SK-N-SH treated with all-trans-retinoic acid at 6 μM for 48 hours (cell line): ENCODE measurements at places on chromosomes 5 and 9.

GRCh38 chr9:137295238-137295811, 6.7 kb downstream of the NRARP start:
- ATAC-seq: peak; percentile 79

DNA sequence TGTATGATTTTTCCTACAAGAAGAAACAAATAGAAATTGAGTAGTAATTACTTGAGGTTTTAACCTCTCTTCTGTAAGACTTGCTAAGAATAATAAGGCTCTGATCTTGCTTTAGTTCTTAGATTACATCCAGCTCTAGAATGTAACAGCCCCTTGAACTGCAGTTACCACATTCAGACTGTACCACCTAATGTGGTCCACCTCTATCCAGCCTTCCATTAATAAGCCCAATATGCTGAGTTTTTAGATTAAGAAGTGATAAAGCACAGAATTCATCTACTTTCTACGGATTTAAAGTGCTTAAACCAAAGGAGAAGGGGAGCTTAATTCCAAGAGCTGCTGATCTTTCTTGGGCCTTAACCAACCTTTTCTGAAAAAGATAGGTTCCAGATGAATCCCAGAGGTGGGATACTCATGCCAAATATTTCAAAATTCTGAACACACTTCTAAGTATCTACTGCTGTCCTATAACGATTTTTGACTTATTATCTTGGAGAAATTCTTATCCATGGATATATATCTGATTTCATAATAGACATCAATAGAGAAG, 131.5 kb downstream of the ZNF608 start:
- ATAC-seq: no peak

GRCh38 chr9:25254051-25254450, 424.2 kb downstream of the TUSC1 start:
- no peak for ATAC-seq

DNA sequence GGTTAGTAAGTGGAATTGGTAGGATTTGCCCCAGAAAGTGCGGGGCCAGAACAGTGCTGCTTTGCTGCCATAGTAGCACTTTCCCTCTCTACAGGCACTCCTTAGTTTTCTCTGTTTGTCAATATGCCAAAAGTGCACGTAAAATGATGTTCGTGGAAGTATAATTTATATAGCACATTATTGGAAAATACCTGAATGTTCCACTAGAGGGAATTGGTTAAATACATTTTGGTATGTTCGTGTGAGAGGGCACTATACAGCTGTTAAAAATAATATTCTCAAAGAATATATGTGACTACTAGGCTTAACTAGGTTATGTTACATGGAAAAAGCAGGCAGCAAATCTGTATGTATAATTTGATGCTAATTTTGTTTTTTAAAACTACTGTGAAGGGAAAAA, 184.0 kb upstream of the GDNF start:
- no peak for ATAC-seq

DNA sequence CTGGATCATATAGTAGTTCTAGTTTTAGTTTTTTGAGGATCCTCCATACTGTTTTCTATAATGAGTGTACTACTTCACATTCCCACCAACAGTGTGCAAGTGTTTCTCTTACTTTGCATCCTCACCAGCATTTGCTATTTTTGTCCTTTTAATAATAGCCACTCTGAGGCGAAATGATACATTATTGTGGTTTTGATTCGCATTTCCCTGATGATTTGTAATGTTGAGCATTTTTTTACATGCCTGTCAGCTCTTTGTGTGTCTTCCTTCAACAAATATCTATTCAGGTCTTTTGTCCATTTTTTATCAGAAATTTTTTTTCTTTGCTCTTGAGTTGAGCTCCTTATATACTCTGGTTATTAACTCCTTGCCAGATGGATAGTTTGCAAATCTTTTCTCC, 114.0 kb downstream of the ADAMTSL1 start:
- ATAC-seq: peak; percentile 33; the same call in 2 of the 3 replicates

DNA sequence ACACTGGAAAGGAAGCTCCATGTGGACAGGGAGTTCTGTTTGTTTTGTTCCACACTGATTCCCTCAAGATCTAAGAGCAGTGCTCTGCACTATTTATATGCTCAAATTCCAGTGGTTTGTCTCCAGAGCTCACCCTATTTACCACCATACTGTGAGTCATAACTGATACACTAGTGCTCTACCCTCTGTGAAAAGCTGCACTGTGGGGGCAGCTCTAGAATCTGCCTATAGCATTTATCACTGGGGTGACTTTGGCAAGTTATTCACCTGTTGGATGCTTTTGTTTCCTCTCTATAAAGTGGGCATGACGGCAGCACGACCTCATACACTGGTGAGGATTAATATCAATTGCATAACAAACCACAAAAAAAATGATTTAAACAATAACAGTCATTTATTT, 307.8 kb downstream of the NR2F1-AS1 start:
- ATAC-seq: peak; percentile 78

- no peak for ATAC-seq
These were observed 501.6 kb downstream of the DTWD2 start for GRCh38 chr5:118486647-118487225.

GRCh38 chr5:157994906-157995519, 136.1 kb upstream of the CLINT1 start:
- peak; percentile 100 for ATAC-seq

DNA sequence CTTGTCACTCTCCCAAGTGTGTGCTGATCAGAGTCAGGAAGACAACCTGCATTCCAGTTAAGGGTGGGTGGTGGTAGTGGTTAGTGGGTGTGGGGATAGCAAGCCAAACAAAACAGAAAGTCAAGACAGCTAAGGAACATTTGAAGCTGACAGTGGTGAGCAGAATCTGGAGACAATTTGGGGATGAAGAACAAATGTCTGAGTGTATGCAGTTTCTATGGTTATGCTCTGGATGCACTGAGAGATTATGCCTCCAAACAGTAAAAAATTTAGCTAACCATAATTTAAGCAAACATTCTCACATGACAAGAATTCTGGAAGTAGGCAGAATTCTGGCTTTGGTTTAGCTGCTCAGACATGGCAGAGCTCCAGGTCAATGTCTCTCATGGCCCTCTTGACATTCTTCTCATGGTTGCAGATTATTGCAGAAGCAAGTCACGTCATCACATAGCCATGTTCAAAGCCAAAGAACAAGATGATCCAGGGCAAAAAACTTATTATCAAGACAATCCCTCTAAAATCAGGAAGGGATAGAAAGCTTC, 148.7 kb downstream of the LURAP1L start:
- peak; percentile 95 for ATAC-seq

GRCh38 chr5:153745778-153746395, 255.4 kb downstream of the GRIA1 start:
- no peak for ATAC-seq

DNA sequence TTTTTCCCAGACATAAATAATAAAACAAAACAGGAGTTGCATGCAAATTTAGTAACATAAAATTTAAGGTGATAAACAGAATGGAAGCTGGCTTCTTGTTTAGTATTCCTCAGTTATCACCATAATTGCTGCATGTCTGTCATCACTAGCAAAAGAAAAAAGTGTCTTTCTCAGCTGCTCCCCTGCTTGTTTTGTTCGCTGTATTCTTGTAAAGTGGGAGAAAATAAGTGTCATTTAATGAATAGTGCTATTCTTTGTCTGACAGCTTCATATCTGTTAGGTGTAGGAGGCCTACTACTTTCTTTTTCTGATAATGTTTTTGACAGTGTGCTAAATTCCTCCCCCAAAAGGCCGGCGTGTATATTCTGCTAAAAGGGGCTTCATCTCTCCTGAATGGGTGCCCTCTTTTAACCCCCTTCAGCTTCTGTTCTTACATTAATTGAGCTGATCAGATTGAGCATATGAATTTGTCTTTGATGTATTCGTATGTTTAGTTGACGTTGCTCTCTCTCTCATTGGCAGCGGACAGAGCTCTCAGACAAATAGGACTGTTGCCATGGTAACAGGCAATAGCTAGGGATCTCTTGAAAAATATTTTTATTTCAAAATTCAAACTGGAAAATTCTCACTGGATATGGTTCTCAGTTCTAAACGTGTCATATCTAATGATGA, 303.8 kb downstream of the KIAA0825 start:
- no peak for ATAC-seq

- ATAC-seq: no peak
These were observed 370.8 kb upstream of the MEF2C start for GRCh38 chr5:89253666-89254352.

DNA sequence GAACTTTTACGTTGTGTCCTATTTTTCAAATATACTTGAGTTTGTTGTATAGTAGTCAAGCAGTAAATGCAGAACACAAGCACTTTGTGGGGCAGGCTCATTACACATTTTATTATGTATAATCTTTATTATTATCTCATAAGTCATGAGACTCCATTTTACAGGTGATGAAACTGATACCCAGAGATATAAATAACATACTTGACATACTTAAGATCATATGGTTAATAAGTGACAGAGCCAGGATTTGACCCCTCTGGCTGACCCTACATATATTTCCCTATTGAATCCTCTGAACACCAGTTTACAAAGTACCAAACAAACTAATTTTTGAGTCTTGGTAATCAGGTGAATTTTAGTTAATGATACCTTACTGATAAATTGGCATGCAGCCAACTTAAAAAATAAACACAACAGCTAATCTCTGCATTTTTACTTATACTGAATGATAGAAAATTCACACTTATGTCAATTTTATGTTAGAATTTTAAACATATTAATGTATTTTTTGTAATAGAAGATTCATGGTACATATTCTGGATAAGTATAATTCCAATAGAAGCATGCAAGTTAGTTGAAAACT, 305.0 kb upstream of the MEF2C start:
- no peak for ATAC-seq

DNA sequence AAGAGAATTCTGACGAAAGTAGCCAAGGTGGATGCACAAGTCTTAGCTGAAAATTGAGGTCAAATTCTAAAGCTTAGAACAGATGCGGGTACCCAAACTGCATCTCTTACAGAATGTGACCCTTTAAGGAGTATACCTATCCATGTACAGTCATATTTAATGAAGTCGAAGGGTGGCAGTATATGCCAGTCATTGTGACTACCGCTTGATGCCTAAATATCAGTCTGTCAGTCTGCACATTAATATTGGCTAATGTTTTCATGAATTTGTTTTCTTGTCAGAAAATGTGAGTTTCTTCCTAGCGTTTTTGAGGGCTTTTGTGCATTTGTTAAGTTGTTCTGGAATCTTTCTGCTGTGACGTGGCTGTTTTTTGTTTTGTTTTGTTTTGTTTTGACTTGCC, 264.5 kb upstream of the ELAVL2 start:
- ATAC-seq: no peak

DNA sequence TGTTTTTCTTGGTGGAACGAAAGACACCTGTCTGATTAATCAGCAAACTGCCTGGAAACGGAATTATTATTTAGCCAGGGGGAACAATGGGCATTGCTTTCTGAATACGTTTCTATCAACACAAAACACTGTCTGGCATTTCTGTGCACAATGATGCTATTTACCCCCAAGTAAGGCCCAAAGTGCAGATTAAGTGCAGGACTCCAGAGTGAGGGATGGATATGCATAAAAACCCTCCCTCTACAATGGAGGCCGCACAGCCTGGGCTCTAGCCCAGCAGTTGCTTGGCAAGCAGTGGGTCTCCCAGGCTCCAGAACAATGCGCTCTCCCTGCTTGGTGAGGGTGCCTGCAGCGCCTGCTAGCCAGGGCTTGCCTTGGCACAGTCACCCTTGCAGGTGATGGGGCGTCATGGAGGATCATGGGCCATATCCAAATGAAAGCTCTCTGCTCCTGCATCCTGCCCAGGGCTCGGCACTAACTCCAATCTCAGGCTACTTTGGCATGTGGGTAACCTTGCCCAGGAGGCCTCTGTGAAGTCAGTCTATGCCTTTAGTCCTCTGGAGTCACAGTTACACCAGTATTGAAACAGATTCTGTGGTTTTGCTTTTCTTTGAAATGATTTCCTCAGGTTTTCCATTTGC, 11.5 kb upstream of the SPATA24 start:
- ATAC-seq: no peak

DNA sequence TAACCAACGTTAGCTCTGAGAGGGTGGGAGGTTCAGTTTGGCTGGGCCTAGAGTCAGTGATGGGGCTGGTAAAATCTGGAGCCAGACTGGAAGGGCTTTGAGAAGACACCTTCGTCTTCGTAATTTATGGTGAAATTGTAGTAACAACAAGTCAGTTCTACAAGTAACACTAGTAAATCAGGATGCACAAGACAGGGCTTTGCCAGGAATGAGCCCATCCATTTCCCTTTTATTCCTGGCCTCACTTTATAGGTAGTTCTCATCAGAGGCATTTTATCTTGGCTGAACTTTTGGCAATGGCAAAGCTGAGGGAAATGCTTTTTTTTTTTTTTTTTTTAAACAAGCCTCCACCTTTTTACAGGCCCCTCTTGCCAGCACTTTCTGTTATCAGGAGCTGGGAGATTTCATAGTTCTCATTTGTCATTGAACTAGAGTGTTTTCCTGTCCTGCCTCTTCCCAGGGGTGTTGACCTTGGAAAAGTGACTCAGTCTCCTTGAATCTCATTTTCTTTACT, 110.5 kb upstream of the KLF4 start:
- no peak for ATAC-seq

DNA sequence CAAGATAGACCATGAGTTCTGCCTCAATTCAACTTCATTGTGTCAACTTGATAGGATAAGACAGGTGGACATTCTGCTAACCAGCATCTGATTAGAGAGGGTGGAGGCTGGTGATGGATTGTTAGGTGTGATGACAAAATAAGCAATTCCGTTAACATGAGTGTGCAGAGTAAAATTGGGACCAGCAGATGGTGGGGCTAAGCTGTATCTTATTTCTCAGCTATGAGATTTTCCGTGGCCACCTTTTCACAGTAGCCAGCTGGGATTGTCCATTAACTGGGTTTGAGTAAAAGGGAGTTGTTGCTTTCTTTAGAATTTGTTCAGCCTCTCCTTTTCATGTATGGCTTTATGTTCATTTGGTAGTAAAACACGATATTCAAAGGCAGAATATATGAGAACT, 28.8 kb upstream of the TAL2 start:
- no peak for ATAC-seq

GRCh38 chr9:116152390-116152789, 1.2 kb upstream of the PAPPA start:
- peak; percentile 17; the same call in 2 of the 3 replicates for ATAC-seq

- ATAC-seq: no peak
These were observed 12.0 kb downstream of the LRRC26 start for GRCh38 chr9:137157618-137158415.

GRCh38 chr9:126223798-126224531, 102.7 kb upstream of the MVB12B start:
- ATAC-seq: no peak

- no peak for ATAC-seq
These were observed 664 bp upstream of the IL11RA start for GRCh38 chr9:34651321-34651720.

- ATAC-seq: no peak
These were observed 169.0 kb downstream of the DOCK2 start for GRCh38 chr5:169805937-169806700.

- peak; percentile 67 for ATAC-seq
These were observed 69.9 kb downstream of the LRSAM1 start for GRCh38 chr9:127520941-127521918.
